ENCODE measurements at places on chromosomes 5 and 9. TPM values are rescaled to one million over a fixed set of nuclear protein-coding genes. Genes with fewer than 3 reads are reported as not detected.

DNA sequence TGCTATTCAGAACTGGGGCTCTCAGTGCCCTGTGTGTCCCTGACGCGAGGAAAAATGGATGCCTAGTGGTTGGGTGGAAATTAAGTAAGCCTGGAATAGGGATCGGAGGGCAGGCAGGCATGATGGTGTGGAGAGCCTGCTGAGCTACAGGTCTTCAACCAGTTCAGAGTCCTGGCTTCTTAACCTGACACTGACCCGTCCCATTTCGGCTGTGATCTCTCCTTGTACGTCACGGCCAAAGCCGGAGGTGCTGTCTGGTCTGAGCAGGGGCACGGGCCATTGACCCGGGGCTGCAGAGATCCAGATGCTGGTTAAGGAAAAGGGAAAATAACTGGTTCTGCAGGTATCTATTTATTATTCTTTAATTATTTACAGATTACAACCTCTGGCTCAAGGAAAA is 27.9 kb downstream of the RHOBTB3 start:
- no peak for DNase-seq

GRCh38 chr5:57595523-57595991 is 112.9 kb upstream of the ACTBL2 start:
- no peak for DNase-seq

GRCh38 chr9:124454296-124454695 is 4.0 kb downstream of the ADGRD2 start:
- DNase-seq, result no peak

The SPATA31A5 gene
- not detected for total RNA-seq

All from activated CD4-positive, alpha-beta T cell treated with anti-CD3 and anti-CD28 coated beads for 36 hours (primary cell).